NAMALWA (cell line): ENCODE measurements at places on chromosomes 3 and 15.

DNA sequence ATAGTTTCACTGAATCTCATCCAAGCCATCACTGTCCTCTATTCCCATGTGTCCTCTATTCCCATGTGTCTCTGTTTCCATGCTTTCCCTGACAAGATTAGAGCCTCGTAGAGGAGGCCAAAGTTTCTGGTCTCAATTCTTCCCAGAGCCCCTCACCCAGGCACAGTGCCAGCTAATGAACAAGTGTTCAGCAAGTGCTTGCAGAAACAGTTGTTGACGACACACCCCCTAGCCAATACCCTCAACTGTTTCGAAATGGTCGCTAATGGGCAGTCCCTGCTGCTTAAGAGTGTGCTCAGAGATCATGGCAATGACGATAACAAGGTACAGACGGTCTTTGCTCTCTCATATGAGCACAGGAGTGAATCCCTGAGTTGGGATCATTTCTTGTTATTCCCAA lies 73.4 kb downstream of the FAM174B start:
- DNase-seq = no peak

GRCh38 chr3:31450345-31450744 lies 82.4 kb upstream of the STT3B start:
- no peak for DNase-seq

DNA sequence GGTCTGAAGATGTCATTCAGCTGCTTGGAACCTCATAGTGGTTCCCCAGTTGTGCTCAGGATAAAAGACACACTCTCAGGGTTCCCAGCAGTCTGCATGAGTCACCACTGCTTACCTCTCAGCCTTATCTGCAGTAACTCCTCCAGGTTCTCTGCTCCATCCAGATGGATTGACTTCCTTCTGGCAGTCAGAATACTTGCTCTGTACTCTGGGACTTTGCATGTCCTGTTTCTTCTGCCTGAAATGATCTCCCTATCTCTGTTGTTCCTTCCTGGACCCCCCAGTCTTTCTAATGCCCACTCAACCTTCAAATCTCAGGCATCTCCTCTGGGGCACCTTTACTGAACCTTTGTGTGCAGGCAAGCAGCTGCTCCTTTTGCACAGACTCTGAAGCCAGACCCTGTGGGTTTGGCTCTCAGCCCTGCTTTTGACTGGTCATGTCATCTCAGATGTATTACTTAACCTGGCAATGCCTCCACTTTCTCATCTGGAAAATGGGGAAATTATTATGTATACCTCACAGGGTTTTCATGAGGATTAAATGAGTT lies 38.4 kb downstream of the ITPR1 start:
- no peak for DNase-seq

DNA sequence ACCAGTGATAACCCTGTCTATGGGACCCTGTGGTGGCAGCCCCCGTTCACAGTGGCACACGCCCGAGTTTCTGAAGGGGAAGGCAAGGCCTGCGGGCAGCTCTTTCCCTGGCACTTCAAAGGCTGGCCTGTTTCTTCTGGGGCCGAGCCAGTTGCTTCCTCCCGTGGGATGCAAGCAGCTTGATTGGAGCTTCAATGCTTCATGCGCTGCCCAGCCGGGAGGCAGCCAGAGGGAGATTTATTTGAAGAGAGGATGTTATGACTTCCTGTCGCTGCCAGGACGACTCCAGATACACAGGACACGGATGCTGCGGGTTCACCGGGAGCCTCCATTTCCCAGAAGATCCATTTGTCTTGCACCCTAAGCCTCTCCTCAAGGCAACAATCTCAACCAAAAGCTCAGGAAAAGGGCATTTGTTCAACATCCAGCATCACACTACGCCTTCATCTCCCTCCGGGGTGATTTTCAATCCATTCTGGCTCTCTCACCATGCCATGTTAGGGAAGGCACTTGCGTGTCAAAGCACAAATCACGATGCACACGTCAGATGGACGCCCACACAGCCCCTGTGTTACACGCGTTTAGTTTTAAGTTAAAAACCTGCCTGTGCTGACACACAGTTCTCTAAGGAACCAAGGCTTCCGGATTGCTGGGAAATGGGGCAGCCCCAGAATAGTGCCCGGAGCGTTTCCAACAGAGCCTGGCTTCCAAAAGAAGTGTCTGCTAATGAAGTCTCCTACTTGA lies 330.2 kb downstream of the OCA2 start:
- no peak for DNase-seq

DNA sequence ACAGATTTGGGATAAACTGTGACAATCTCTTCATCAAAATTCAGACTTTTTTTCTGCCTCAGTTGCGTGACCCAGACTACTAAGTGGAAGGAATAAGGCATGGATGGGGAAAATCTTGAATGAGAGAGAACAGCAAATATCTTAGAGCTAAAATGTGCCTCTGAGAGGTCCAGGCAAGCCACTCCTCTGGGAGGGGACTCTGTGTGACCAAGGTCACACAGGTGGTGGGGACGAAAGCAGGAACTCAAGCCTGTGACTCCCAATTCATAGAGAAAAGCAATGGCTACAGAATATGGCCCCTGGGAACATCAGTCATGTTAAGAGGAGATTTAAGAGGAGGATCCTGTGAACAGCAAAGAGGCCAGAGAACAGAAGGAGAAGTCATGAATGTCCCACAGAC lies 268.1 kb downstream of the FOXP1 start:
- no peak for DNase-seq

DNA sequence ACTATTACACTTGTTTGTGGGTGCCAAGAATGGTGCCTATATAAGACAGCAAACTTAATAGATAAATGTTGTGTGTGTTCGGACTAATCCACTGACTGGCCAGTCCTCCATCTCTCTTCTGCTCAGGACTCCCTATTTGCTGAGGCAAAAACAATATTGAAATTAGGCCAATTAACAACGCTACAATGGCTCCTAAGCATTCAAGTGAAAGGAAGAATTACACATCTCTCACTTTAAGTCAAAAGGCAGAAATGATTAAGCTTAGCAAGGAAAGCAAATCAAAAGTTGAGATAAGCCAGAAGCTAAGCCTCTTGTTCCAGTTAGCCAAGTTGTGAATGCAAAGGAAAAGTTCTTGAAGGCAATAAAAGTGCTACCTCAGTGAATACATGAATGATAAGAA lies 126.9 kb downstream of the CCNL1 start:
- DNase-seq = no peak
